CD4-positive, alpha-beta T cell treated with Interleukin-17A for 4 hours (primary cell): ENCODE measurements at places on chromosomes 3 and 15.

GRCh38 chr3:113038328-113038727 is 47.5 kb downstream of the GTPBP8 start:
- DNase-seq: no peak

- no peak for DNase-seq
Observed at GRCh38 chr3:151037746-151038477, 47.6 kb upstream of the MED12L start.

- no peak for DNase-seq
Observed at GRCh38 chr3:157100096-157100477, 59.9 kb downstream of the CCNL1 start.

GRCh38 chr3:169603661-169604060 is 59.9 kb downstream of the MECOM start:
- DNase-seq: no peak

DNA sequence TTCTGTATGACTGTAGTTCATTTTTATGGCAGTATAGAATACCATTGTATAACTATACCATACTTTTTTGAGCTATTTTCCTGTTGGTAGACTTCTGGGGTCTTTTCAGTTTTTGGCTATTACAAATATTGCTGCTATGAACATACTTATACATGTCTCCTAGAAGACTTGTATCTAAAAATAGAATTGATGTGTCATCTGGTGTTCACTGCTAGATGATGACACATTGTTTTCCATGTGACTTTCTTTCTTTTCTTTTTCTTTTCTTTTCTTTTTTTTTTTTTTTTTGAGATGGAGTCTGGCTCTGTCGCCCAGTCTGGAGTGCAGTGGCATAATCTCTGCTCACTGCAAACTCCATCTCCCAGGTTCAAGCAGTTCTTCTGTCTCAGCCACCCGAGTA is 69.8 kb downstream of the SH3GL3 start:
- no peak for DNase-seq

GRCh38 chr15:90388462-90389380 is 679 bp downstream of the IQGAP1 start:
- peak; percentile 62 for DNase-seq

DNA sequence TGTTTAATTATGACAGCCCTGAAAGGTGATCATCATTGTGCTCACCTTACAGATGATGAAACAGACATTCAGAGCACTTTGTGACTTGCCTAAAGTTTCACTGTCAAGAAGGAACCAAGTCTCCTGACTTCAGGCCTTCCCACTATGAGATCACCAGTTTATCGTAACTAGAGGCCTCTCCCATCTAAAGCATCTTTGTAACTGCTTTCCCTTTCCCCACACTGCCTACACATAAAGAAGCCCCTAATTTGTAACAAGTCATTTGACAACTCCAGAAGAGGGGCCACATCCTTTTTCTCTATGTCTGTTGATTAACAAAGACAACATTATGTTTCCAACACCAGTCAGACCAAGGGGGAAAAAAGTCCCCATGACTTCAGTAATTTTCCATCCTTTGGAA is 1.1 kb downstream of the KLHL6 start:
- DNase-seq: no peak

GRCh38 chr3:129228891-129229585 is 20.4 kb upstream of the COPG1 start:
- DNase-seq: no peak

- DNase-seq: peak; percentile 87
Observed at GRCh38 chr15:34583399-34584329, at the start of gene GOLGA8B. TSS of gene GOLGA8B (minus strand) at chr15:34583651. CDS start at chr15:34535912, 47,739 bp downstream.

GRCh38 chr3:94573337-94573736 is 510.5 kb downstream of the NSUN3 start:
- no peak for DNase-seq

GRCh38 chr3:126523745-126524428 is at the start of gene CHST13:
TSS of gene CHST13 (plus strand) at chr3:126524155. CDS start at chr3:126524333, 178 bp downstream.
- no peak for DNase-seq

- DNase-seq: no peak
Observed at GRCh38 chr3:111326144-111326995, 215.6 kb upstream of the CD96 start.

GRCh38 chr3:87045473-87045872 is 54.5 kb upstream of the VGLL3 start:
- no peak for DNase-seq

GRCh38 chr15:40469776-40470390 is 901 bp upstream of the CHST14 start:
- DNase-seq: no peak

DNA sequence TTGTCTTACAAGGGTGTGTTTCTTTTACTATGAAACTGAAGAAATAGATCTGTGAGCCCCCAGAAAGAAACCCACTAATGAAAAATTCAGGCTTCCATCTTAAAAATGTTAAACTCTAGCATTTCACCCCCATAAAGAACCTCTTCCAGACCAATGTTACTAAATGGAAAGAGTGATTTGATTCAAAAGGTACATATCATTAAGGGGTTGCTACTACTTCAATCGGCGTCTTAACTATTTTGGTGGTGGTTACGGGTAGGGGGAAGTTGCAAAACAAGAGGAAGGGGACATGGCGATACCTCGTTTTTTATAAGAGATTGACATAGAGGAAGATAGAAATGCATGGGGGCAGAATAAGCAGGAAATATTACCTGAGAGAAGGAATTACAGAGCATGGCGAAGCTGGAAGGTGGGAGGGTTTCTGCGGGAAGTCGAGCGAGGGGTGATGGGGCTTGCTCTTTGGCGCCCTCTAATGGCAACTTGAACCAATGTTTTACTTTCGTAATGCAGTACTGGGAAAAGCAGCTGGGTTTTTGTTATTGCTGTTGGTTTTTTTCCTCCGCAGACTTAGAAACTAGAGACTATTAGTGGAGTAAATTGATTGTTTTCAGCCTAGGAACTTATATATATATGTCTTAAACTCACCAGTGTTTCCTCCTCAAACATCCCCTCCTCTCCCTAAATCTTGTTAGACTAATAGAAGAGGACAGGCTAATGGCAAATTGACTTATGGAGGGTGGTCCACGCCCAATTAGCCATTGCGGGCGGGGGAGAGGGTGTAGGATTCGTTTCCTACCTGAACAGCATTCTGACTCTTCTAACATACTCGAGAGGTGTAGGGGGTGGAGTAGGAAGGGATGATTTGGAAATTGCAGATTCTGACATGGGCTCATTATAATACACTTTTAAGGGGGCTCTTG is 11.3 kb upstream of the SOX2 start:
- peak; percentile 49 for DNase-seq

- DNase-seq: peak; percentile 56
Observed at GRCh38 chr15:100438570-100438969, 90.2 kb downstream of the CERS3 start.

- no peak for DNase-seq
Observed at GRCh38 chr15:94615688-94616087, 384.3 kb downstream of the MCTP2 start.

- DNase-seq: no peak
Observed at GRCh38 chr3:40185029-40185695, 124.3 kb upstream of the EIF1B start.
